Fibroblast of lung (primary cell): ENCODE measurements at places on chromosomes 7 and 10. TPM values are rescaled to one million over a fixed set of nuclear protein-coding genes. Genes with fewer than 3 reads are reported as not detected.

DNA sequence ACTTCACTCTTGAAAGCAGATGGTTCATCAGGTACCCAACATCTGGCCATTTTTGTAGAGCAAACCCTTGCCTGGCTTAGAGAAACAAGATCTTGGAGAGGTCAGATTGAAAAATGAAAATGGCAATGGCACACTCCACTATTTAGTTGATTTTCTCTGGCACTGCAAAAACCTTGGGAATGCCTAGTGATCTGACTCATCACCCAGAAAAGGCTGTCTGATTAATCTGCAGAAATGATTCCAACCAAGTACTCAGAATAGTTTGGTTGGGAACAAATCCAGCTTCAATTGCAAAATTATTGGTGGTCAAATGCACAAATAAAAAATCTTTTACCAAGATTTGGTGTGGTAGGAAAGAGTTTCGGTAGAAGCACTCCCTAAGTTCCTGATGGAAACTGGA lies 351.2 kb downstream of the PHTF2 start:
- no peaks in the 10 kb centered on the region for H3K36me3 ChIP-seq
- DNase-seq, result peak; percentile 89
- no peak overlapping the region for H3K27ac ChIP-seq

GRCh38 chr7:130277763-130278643 lies 11.3 kb downstream of the CPA2 start:
- H3K27me3 ChIP-seq, result no peaks in the 10 kb centered on the region
- peak; percentile 88 for DNase-seq
- H3K36me3 ChIP-seq, result no peaks in the 10 kb centered on the region
- H3K4me3 ChIP-seq, result no peak overlapping the region
- no peak overlapping the region for H3K27ac ChIP-seq

DNA sequence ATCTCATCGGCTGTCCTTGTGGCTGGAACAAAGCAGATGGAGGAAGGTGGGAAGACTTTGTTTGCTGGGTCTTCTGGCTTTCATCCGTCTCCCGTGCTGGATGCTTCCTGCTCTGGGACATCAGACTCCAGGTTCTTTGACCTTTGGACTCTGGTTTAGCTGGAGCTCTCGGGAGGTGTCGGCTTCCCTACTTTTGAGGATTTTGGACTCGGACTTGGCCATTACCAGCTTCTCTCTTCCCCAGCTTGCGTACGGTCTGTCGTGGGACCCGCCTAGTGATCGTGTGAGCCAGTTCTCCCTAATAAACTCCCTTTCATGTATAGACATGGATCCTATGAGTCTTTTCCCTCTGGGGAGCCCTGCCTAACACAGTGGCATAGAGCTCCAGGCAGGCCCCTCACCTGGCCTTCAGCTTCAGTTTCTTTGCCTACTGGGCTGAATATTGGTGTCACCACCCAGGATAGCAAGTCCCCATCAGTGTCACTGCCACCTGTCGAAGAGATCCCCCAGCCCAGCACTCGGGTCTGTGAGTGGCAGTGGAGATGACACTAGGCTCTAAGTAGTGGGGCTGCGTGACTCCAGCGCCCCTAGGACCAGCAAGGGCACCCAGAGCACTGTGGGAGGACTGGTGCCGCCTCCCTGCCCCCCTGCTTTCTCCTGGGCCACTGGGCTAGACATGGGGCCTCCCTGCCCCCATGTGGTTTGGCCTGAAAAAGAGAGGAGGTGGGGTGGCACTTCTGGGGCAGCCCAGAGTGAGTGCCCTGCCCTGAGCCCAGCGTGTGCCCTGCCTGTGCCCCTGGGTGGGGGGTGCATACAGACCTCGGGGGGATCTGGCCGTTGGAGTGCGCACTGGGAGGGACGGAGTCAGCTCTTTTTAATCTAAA lies 135.6 kb downstream of the LHPP start:
- no peak overlapping the region for H3K4me3 ChIP-seq
- no peaks in the 10 kb centered on the region for H3K27me3 ChIP-seq
- H3K36me3 ChIP-seq, result no peaks in the 10 kb centered on the region
- H3K27ac ChIP-seq, result no peak overlapping the region

LBX1 gene
- under 0.01 TPM in 2 replicates for total RNA-seq

- H3K4me1 ChIP-seq, result no peaks in the 10 kb centered on the region
- H3K27ac ChIP-seq, result no peak overlapping the region
- peaks cover 46% of the 10 kb centered on the region for H3K27me3 ChIP-seq
- no peak for DNase-seq
Observed at GRCh38 chr7:122298131-122298530, 6.4 kb downstream of the FEZF1 start.
